Muscle of back (tissue), 13 donors: ENCODE measurements at places on chromosomes 6 and 20.

GRCh38 chr20:63095718-63096654 is 89.2 kb upstream of the BHLHE23 start:
- no peak for DNase-seq

DNA sequence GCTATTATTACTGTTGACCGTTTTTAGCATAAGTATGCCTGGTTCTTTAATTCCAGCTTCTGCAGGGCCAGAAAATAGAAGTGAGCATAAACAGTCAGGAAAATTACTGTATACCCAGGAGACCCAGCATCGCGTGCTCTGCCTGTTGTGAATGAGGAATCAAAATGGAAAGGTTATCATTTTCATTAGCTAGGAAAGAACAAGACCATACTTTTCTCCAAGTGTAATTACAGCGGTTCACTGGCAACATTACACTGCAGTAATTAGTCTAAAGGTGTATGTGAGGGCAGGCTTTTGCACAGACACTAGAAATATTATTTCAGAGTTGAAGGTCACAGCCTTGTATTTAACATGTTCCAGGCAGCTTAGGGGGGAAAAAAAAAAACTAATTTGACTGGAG is 403.8 kb upstream of the SOX4 start:
- no peak for DNase-seq

DNA sequence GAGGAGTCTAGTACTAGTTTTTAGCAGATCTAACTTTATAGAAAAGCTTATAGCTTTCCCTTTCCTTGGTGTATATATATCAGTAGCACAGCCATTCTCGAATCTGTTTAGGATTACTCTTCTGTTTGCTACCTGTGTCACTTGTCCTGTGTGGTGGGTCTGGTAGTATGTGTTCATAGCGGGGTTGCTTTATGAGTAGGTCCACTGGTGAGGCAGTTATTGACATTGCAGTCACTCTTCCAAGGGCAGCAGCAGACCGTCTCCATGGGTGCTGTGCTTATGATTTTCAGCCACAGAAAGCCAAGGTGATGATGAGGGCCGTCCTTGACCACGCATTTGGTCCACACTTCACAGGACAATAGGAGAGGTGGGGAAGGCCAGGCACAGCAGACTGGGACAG is 171.5 kb downstream of the CDKAL1 start:
- DNase-seq: no peak

DNA sequence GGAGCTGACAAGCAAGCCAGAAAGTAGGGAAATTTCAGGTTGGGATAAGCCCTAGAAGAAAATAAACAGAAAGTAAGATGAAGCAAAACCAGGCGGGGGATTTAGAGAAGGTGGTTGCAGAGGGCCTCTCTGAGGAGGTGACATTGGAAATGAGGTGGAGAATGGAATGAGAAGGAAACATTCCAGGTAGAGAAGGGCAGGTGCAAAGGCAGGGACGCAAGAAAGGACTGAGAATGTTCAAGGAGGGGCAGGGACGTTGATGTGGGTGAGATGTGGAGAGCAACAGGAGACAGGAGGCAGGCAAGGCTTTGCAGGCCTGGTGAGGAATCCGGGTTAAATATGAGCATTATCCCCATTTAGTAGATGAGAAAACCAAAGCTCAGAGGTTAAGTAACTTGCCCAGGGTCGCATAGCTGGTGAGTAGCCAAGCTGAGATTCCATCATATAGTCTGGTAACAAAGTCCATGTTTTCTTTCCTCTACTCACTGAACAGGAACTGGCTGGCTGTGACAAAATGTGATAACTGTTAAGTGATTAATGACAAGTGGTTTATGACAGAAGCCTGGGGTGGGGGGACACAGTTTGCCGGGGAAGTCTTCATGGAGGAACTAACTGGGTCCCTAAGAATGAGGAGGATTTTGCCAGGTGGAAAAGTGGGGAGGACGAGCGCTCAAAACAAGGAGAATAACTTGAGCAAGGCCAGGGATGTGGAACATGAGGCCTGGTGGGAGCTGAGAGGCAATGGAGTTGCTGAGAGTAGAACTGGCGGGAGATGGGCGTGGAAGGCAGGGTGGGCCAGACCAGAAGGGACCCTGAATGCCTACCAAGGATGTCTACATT is 32.6 kb downstream of the MRPL14 start:
- no peak for DNase-seq

DNA sequence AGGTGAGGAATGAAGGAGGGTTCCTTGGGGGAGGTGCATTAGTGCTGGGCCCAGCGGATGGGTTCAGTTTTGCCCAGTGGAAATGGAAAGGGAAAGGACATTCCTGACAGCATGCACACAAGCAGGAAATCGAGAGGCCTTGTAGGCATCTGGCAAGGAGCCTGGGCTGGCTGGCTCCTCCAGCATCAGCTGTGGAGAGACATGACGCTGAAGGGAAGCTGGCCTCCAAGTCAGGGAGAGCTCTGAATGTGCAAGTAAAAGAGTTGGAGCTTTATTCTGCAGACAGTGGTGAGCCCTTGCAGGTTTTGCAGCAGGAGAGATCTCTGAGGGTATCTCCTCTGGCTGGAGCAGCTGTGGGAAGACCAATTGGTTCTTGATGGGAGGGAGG is 154.3 kb downstream of the MRPL14 start:
- peak; percentile 90 for DNase-seq

GRCh38 chr20:47490795-47491194 is 10.9 kb upstream of the NCOA3 start:
- no peak for DNase-seq

DNA sequence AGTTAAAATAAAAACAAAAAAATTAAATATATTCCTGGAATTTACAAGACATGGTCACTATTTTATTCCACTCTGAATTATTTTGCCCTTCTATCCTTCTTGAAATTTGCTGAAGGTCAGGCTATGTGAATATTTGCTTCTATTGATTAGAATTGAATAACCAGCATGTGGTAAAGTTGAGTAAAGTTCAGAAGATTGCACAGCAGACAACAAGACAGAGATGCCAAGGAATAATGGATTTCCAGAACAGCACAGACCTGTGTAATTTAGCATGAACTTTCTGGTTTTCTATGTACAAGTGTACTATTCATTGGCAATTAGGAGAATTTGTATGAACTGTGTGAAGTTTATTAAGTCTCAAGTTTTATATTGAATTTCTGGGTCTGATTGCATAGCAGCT is 352.4 kb downstream of the TBC1D32 start:
- DNase-seq: no peak

DNA sequence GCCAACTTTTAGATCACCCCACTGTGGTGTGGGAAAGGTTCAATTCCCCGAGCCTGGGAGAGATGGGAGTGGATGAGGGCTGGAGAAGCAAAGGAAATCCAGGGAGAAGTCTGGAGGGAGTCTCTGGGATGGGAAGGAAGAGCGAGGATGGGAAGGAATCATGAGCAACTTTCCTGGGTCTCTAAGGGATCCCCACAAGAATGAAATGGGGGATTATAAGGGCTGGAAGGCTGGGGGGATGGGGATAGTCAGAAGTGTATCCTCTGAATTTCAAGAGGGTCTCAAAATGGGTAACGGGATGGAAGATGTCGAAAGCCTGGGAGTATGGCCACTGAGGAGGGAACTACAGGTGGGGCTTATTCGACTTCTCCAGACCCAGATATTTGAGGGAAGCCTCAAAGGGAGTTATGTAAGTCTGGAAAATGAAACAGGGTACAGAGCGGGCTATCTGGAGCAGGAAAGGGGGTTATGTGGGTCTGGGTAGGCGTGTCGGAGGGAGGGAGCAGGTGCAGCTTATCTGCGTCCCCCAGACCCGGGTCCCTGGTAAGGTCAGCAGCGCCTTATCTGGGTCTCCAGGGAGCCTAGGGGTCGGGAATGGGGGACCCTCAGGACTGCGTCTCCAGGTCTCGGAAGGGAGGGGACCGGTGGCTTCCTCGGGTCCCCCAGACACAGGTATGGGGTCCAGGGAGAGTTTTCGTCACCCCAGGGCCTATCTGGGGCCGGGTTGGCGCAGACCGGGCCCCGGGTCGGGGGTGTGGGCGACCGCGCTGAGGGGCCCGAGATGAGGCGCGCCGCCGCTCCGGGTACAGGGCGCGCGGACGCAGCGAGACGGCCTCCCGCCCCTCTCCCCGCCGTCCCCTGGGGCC is 550 bp downstream of the PLAGL2 start:
- DNase-seq: no peak

DNA sequence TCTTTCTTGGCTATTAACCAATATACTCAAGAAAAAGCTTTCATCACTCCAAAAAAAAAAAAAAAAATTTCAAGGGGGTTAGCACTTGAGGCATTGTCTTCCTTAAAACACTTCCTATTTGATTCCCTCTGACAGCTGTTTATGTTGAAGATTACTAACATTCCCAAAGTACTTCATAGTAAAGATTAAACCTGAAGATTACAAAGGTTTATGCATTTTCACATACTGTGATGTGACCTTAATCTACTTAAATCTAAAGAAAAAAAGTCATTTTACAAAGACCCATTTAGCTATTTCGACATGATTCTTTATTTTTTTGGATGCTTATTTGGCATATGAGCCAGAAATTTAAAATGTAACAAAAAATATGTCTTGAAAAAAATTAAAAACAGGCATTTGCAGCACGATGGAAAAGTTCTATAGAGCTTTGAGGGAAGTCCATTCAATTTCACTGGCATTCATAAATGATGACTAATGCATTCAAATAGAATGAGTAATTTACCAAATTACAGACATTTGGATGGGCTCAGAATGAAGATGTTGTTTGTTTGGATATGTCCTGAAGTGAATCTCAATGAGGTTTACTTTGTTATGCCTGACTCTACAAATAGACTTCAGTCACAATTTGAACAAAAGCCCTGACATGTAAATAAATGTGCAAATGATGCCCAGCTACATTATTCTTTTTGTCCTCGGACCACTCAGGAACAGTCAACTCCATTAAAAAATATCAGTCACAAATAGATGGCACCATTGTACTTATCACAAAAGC is 674.6 kb upstream of the MARCKS start:
- DNase-seq: peak; percentile 77

DNA sequence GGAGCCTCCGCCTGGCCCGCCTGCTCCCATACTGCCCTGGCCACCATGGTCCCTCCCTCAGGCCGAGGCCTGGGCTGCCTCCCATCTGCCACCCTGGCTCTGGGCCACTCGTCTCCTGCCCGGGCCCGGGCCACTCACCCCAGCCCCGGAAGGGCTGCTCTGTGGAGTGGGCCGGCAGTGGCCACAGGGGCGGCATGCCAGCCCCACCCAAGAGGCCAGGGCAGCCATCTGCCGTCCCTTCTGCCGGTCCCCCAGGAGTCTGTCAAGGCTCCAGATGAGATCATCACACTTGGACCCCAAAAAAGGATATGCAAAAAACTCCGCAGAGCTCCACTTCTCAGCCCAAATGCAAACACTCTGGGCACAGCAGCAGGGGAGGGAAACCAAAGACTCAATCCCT is 23.8 kb upstream of the TLDC2 start:
- peak; percentile 19 for DNase-seq

GRCh38 chr6:157158897-157159296 is 164.4 kb downstream of the TMEM242 start:
- no peak for DNase-seq

- no peak for DNase-seq
These were observed 11.8 kb upstream of the GSTA1 start for GRCh38 chr6:52815167-52816092.

DNA sequence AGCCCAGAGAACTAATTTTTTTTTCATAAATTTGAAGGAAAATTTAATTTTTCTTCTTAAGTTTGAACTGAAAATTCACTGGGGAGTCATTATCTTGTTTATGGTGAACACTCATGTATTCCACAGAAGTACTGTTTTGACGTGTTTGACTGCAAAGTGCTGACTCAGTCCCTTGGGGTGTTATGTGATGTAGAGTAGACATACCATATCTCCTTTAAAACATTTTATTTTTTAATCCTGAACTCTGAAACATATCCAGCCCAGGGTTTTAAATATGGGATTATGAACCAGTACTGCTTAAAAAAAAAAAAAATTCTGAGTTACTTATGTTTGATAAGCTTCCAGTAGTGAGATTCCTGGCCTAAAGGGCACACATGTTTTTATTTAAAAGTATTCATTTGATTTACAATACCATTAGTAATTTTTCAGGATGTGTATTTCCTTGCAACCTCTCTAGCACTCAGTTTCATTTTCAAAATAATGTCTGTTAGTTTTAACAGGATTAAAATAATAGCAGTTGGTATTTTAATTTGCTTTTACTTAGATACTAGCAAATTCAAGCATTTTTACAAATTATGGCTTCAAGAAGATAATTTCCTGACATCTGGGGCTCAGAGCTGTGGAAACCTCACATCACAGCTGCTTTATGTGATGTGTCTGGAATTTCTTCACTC is 81.7 kb upstream of the PDE10A start:
- DNase-seq: peak; percentile 39

DNA sequence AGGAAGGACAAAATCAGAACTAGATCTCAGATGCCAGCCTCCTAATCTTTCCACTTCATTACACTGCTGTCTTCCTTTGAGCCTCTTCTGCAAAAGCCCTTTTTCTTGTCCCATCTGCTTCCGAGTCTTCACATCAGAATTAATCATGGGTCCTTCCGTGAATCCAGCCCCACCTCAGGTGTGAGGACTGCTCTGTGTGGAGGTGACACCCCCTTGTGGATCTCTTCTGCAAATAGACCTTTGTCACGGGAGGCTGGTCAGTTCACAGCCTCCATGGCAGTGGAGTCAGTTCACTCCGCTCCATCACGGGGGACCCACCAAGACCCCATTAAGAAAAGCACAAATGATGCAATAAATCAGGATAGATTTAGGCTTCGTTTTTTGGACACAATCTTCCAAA is 171.1 kb downstream of the ADAT2 start:
- DNase-seq: no peak

DNA sequence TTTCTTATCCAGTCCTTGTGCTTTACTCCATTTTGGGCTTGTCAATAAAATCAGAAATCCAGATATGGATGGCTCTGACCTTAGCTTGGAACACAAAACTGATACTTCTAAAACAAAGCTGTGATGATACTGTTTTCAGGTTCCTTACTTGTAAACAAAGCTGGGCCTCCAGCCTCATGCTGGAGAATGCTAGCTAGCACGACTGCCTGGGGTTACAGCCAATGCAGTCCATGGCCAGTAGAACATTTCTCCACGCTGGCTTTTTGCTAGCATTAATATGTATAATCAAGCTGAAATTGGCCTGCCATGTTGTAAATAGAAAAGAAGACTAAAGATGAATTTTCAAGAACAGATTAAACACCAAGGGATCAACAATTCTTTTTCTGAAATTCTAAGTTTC is 63.9 kb downstream of the MTHFD1L start:
- no peak for DNase-seq

DNA sequence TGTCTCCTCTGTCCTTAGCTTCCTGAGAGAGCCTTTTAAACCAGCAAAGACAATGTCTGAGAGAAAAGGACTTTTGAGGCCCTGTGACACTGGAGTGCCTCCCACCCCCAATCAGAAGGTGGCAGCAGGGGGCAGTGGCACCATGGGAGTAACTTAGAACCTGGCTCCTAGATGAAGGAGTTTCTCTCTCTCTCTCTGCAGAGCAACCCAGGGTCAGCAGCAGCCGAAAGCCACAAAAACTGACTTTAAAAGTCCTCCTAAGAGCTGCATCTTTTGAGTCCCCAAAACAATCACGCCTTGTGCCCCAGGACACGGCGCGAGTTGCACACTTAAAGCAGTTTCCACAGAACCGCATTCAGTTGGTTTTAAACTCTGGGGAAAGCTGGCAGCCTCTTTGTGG is 5.3 kb upstream of the TCP11 start:
- no peak for DNase-seq
